ENCODE measurements at places on chromosomes 12 and 14.

DNA sequence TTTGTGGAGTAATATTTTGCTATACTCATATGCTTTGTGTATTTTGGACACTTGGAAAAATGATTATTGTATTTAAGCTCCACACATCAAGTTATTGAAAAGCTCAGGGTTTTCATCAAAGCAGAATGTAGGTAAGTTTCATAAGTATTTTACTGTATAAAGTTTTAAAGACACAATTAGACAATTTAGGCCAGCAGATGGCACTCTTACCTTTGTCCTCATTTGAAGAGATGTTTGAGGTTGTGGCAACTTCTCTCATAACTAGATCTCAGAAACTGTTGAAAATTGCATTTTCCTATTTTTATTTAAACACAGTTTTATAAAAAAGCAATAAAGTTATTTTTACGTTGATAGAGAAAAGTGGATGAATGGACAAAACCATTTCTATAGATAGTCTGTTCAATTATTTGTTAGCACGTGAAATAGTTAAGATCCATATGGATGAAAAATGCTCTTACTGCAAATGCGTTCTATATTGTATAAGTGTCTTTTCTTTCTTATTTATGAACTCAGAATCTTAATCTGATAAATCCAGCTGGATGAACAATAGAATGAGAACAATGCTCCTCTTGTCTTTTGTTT is 300.0 kb downstream of the AEBP2 start:
- no peak for DNase-seq

DNA sequence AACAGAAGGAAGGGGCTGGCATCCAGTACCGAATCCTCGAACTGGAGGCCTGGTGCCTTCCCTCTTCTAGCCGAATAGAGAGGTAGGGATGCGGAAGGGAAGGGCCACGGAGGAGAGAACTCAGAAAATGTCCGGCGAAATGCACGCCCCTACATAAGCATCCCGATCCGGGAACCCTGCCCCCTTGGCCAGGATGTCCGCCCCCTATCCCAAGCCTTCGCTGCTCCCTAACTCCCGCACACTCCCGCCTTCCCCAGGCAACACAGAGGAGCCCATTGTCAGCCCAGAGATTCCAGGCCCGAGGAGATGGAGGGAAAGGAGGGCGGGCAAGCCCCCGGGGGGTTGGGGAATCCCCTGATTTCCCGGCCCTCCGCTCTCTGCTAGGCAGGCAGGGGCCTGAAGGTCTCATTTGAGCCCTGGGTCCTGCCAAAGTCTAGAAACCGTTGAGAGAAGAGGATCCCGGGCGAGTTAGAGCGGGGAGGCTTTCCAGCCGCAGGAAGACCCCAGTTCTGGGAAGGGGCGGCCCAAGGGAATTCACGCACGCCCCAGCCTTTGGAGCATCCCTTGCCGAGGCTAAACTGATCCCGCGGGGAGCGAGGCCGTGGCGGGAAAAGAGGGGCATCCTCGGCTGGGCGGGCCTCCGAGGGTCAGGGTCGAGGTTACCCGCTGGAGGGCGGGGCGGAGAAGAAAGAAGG is 569 bp upstream of the ARHGEF40 start:
- DNase-seq: no peak

DNA sequence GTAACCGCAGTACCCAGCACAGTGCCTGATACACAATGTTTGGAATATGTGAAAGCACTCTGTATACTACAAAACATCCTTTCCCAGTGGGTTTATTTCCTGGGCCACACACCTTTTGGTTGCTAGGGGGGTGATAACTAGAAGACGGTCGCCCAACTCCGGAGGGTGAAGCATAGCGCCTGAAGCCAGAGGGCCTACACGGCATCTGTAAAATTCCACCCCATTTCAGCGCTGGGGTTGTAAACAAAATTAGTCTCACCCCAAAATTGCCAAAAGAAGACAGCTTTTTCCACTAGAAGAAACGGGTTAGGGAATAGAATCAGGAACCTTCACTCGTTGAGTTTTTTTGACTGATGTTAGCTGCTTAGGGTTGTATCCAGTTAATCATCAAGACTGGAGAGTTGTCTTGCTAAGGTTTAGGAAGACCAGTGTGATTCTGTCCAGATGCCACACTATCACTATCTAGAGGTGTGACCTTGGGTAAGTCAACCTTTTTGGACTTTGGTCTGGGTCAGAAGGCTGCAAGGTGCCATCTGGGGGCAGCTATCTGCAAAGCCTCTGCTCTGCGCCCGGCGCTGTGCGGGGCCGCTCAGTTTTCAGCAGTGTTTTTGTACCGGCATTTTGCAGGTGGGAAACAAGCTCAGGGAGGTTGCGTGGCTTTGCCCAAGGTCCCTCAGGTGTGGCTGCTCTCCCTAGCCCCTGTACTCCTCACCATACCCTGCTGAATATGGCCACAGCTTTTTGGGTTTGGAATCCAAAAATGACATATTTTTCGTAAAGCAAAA is 1.3 kb downstream of the ZNF839 start:
- DNase-seq: no peak

GRCh38 chr14:58947814-58948445 is 240.5 kb upstream of the DAAM1 start:
- no peak for DNase-seq

DNA sequence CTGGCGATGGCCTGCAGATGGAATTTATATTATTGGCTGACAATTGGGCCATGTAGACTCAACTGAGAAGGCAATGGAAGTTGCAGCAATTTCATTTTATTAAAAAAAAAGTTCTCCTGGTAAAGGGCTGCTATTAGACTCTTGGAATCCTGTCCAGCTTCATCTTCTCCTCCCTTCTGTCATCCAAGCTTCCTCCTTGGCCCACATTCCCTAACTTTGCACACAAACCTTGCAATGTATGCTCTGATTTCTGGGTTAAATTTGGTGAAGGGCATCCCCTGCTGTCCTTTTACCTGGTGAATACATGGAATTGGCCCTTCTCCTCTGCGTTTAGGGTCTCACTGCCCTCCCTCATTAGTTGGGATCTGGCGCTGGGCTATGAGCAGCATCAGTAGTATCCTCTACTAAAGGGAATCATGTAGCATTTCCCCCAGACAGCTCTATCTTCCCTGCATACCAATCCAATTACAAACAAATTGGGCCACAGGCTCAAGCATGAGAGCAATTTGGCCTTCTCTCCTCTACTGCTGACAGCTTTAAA is 336.9 kb downstream of the BMP4 start:
- DNase-seq: no peak

GRCh38 chr12:42477941-42478340 is 111.6 kb downstream of the PRICKLE1 start:
- no peak for DNase-seq

DNA sequence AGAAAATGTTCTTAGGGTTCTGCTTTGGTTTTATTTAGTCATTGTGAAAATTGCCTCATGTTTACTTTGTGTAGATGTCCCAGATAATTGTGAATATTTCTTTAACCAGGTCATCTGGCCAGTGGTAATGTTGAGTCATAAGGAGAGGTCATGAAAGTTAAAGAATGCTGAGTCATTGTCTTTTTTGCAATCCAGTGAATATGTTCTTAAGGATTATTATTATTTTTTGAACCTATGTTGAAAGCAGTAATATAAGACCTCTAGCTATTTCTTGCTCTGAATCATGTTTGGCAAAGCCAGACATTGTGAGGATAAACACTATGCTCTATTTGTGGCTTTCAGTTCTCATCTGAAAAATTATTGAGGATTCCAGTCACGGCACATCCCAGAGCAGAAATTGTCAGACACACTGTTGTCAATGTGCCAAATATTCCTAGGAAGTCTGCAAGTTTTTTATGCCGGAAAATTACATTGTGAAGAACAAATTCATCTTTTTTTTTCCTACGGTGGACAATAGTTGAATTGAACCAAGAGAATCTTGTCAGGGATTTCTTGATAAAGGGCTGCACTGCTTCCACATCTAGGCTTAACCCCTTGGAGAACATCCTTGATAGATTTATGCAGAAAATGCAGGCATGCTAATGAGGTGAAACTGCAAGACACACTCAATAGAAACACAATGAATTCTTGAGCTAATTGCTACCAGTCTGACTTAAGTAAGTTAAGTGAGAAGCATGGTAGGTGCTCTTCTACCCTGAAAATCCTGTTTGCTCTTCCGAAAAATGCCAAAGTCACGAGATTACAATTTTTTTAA is 369.6 kb downstream of the ATP23 start:
- no peak for DNase-seq

GRCh38 chr12:65662590-65662989 is 161.7 kb upstream of the HMGA2 start:
- DNase-seq: no peak

GRCh38 chr14:73047808-73048207 is 10.5 kb upstream of the RBM25 start:
- no peak for DNase-seq

GRCh38 chr12:68483592-68484383 is 126.9 kb upstream of the RAP1B start:
- DNase-seq: no peak

GRCh38 chr14:101591121-101591520 is 29.8 kb downstream of the DIO3 start:
- no peak for DNase-seq

DNA sequence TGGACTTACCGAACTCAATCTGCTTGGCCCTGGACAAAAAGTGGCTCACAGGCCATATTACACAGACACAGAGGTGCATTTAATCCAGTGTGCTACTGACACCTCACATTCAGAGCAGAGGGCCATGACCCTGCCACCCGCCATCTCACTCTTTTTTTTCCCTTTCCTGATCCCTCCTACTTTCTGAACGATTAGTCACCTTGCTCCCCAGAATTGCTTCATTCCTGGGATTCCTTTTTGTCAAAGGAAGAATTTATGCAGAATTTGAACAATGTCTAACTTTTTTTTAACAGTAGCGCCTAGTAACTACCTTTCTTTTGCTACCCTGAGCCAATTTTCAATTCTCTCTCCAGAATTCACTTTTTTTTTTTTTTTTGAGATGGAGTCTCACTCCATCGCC is 4.6 kb downstream of the PKP2 start:
- no peak for DNase-seq

DNA sequence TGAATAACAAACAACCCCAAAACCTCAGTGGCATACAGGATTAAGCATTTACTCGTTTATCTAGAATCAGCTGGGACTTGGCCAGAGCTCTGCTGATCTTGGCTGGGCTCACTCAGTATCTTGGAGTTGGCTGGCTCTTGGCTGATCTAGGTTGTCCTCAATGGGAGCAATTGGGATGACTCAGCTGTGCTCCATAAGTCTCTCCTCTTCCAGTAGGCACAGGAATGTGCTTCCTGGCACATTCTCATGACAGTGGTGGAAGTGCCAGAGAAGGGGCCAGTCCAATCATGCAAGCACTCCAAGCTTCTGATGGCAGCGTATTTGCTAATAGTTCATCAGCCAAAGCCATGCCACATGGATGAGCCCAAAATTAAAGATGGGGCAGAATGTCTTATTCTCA is 41.7 kb upstream of the ANO4 start:
- DNase-seq: no peak

GRCh38 chr12:104694711-104695110 is 238.0 kb downstream of the CHST11 start:
- no peak for DNase-seq

DNA sequence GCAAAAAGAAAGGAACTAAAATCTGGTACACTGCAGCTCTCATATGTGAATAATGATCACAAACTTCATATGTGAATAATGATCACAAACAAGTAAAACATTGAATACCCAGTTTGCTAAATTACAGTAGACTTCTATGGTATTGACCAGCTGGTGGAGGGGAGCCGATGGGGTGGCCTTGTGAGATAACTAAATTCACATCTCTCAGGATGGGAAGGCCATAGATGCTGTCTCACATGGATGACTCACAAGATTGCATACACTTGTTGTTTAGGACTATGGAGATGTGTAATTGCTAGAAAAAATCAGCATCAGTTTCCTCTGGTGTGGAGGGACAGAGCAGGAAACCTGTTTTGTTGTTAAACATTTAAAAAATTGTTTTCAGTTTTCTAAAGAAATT is 49.2 kb downstream of the ACACB start:
- no peak for DNase-seq

DNA sequence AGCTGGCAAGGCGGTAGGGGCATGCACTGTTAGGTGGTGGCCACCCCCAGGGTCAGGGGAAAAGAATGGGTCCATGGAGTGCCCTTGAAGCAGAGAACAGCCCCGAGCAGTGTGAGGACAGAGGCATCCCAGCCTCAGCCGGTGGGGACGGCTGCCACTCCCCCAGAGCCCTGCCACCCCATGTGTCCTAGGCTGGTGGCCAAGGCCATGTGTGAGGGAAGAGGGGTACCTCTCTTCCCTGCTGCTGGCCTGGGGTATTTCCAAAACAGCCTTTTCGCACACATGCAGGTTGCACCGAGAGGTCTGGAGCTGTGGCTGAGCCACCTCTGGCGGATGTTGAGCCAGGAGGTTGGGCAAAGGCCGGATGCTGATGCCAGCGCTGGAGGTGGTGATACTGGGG is 19.9 kb downstream of the RFLNA start:
- DNase-seq: no peak

- DNase-seq: no peak
Measured at GRCh38 chr12:62347922-62348650, 87.9 kb downstream of the USP15 start.

DNA sequence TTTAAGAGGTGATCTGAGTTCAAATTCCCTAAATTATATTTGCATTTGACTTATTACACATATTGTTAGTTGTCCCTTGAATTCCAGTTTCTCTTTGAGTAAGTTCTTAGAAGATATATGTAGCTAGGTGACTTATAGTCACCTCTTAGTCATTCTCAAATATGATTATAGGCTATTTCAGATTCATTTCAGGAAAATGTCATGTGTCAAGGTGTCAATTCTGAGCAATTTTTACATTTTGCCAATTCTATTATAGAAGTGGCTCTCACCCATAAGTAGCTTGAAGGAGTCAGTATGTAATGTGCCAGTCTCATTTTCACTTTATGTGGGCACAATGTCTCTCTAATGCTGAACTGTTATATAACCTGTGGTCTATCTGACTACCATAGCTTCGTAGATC is 623.4 kb downstream of the DIO2 start:
- DNase-seq: no peak

- no peak for DNase-seq
Measured at GRCh38 chr12:8852119-8852518, 29.7 kb downstream of the A2ML1 start.

DNA sequence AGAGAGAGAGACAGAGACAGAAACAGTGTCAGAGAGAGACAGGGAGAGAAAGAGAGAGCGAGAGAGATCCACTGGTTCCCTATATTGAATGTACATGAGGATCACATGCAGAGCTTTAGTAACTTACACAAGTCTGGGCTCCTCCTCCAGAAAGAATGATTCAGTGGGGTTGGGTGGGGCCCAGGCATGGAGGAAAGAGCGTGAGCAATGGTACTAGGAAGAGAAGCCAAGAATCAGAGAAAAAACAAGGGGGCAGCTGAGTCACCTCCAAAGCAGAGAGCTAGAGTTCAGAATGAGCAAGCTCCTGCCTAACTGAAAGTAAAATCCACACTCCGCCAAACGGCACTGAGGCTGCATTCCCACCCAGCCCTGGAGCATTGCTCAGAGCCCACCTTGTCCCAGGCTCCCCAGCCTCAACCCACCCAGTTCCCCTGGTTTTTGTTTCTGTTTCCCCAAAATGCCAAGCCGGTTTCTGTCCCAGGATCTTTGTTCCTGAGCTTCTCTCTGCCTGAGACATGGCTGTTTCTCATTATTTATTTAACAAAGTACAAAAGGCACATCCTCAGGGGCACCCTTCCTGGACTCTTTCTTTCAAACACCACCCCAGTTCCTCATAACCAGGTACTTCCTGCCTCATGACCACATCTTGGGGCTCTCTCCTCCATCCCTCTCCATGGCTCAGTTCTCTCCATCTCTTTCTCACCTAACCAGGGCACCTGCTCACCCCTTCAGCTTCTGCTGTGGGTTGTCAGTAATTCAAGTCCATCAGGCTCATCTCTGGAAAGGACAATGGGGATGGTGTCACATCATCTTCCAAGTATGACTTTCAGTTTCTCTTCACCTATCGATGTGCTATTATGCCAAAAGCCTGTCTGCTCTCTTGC is 670.3 kb upstream of the TBX3 start:
- no peak for DNase-seq

Measured in activated T-helper 1 cell treated with Interleukin-2 at 50 U/mL for 16 hours (primary cell).